ENCODE measurements at places on chromosomes 2 and 18.

- DNase-seq = no peak
Measured at GRCh38 chr2:2880938-2881337, 496.7 kb downstream of the EIPR1 start.

DNA sequence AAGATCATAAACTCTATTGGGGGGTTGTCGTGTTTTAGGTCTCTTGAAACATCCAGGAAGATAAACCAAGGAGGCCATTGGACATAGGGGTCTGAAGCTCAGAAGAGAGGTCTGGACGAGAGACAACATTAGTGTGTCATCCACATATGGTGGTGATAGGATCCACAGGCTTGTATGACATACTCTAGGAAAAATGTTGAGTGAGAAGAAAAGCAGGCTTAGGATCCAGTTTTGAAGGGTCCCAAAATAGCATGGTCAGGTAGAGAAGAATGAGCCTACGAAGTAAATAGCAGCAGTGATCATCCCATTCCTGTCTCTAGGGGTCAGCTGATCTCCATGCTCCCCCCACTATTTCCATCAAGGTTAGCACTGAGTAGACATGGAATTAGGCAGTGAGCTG, 166.8 kb downstream of the ANKRD30B start:
- no peak for DNase-seq

DNA sequence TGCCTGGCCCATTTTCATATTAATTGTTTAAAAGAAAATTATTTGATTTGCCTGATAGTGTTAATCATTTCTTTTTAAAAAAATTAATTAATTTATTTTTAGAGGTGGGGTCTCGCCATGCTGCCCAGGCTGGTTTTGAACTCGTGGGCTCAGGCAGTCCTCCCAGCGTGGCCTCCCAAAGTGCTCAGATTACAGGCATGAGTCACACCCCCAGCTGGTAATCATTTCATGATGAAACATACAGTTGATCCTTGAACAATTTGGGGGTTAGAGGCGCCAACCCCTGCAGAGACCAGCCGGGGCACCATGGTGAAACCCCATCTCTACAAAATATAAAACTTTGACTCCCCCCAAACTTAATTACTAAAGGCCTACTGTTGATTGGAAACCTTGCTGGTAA, 7.9 kb downstream of the GPN1 start:
- DNase-seq = no peak

GRCh38 chr2:174328114-174328960, 6.4 kb upstream of the SP9 start:
- DNase-seq = no peak

GRCh38 chr2:215171151-215171550, 32.7 kb upstream of the ABCA12 start:
- no peak for DNase-seq

- no peak for DNase-seq
Measured at GRCh38 chr2:173436088-173436487, 81.4 kb downstream of the CDCA7 start.

DNA sequence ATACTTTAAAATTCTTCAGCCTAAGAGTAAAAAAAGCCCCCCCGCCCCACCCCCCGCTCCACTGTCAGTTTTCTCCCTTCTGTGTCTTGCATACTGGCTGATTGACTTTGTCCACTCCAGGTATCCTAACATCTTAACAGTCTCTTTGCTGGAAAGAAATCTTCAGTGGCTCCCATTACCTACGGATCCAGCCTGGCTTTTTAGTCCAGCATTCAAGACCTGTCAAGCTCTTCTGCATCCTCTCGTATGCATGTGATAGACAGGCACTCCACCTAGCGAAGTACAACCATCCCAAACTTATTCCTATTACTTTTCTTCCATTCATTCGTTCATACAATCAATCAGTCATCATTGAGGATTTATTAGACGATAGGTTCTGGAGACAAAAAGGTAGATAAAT, 288.1 kb downstream of the MYCN start:
- no peak for DNase-seq

- DNase-seq = no peak
Measured at GRCh38 chr2:28487258-28487657, 8.6 kb upstream of the PLB1 start.

DNA sequence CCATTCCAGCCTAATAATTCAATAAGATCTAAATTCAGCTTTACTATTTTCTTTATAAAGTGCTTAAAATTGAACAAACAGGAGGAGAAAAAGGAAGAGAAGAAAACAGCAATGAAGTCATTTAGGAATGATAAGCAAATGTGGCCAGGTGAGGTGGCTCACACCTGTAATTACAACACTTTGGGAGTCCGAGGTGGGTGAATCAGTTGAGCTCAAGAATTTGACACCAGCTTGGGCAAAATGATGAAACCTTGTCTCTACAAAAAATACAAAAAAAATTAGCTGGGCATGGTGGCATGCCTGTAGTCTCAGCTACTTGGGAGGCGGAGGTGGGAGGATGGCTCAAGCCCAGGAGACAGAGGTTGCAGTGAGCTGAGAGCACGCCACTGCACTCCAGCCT, 129.0 kb downstream of the CAMKMT start:
- no peak for DNase-seq

GRCh38 chr2:148136441-148136840, 115.5 kb downstream of the MBD5 start:
- DNase-seq = no peak

GRCh38 chr2:22110244-22110651, 986.5 kb downstream of the TDRD15 start:
- DNase-seq = no peak

DNA sequence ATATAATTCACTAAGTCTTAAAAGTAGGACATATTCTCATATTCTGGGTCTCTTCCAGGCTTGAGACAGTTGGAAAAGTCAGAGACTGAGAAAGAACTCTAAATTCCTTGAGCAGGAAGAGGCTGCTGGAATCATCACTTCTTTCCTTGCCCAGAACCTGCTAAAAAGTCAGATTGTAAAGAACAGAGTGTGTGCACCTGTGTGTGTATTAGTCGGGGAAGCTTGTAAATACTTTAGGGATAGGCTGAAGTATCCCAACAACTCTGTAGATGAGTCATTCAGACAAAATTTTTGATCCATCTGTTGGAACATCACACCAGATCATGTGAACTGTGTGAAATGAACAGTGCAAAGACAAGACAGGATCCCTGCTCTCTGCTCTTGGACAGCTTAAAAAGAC, 16.1 kb downstream of the GAREM1 start:
- no peak for DNase-seq

DNA sequence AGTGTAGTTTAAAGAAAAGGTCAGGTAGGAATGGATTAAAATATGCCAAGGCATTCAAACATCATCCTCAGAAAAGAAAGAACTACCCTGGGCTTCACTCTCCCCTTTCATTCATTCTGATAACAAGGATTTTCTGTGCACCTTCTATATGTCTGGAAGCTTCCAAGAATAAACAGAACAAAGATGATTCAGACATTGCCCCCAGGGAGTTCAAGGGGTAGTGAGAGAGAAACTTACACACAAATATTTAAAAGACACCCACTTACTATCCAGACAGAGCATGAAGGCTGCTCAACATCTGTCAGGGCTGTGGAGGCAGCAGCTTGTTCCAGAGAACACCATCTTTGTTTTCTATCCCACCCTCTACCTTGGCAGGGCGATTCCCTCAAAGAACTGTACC, 140.5 kb downstream of the ALK start:
- no peak for DNase-seq

DNA sequence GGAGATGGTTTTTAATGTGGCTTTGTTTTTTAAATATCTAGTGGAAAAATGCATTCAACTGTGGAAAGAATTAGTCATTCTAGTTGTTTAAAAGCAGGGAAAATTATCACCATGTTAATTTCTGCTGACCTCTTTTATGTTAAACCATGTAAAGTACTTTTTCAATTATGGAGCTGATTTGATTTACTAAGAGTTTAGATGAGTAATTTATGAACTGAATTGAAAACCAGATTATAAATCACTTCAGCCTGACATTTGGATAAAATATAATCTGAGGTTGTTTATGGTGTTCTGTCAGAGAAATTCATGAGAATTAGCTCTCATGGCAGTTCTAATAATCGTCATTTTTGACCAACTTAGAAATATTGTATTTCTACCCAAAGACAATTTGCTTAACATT, 11.6 kb downstream of the ITGA4 start:
- DNase-seq = no peak
